ENCODE measurements at places on chromosomes 3 and 15. TPM values are rescaled to one million over a fixed set of nuclear protein-coding genes. Genes with fewer than 3 reads are reported as not detected.

DNA sequence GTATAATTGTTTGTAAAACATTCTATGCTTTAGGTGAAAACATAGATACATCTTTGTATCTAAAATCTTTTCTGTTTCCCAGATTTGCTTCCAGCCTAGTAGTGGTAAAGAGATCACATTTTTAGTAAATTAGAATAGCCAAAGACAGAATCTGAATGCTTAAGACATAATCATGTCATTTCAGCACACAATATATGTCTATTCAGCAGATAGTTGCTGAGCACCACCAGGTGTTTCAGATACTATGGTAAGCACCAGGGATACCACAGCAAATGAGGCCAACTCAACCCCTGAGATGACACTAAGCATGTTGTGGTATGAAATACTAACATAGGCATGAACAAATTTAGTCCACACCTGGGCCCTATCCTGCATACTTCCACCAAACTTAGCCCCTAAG is 195.2 kb upstream of the SOX14 start:
- DNase-seq: no peak

GRCh38 chr3:50164984-50165909 is 10.1 kb downstream of the SEMA3F start:
- peak; percentile 47 for DNase-seq

- no peak for DNase-seq
Observed at GRCh38 chr15:42848846-42849245, 71.7 kb downstream of the TTBK2 start.

DNA sequence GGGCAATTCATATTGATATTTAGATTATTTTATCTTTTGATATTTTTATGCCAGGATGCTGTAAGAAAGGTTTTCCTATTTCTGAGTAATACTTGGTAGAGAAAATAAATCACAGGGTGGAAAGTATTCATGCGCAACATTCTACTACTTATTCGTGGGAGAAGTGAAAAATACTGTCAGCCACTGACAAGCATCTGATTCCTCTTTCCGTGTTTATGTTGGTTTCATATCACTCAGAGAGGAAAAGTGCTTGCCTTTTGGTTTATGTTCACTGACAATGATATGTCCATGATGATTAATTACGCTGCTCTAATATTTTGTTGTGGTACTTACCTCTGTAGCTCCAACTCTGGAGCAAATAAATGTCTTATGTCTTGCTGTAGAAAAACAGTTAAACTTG is 429.4 kb downstream of the EDEM1 start:
- no peak for DNase-seq

DNA sequence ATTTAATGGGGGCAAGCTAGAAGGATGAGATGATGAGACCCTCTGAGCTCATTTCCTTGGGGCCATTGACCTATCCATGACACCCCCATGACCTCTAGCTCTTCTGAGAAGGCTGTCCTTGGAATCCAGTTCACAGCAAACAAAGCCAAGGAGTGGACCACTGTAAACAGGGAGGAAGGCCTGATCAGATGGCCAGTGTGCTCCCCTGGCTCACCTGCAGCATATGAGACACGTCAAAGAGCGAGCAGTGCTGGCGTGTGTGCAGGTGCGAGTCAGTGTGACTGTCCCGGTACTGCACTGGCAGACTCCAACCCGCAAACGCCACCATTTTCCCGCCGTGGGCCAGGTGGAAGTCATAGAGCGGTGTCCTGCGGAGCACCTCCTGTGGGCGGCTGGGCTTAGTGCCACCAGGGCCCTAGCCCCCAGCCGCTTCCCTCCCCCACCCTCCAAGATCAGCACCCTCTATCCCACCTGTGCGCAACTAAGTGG is 339 bp downstream of the AMT start:
- no peak for DNase-seq

DNA sequence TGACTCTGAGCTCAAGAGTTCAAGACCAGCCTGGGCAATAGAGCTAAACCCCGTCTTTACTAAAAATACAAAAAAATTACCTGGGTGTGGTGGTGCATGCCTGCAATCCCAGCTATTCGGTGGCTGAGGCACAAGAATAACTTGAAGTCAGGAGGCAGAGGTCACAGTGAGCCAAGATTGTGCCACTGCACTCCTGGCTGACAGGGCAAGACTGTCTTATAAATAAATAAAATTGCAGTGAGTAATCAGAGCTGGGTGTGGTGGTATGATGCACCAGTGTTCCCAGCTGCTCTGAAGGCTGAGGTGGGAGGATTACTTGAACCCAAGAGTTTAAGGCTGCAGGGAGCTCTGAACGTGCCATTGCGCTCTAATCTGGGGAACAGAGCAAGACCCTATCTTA is 55.9 kb upstream of the GCNT3 start:
- no peak for DNase-seq

GRCh38 chr15:66875588-66876420 is 173.8 kb downstream of the SMAD6 start:
- DNase-seq: peak; percentile 25

DNA sequence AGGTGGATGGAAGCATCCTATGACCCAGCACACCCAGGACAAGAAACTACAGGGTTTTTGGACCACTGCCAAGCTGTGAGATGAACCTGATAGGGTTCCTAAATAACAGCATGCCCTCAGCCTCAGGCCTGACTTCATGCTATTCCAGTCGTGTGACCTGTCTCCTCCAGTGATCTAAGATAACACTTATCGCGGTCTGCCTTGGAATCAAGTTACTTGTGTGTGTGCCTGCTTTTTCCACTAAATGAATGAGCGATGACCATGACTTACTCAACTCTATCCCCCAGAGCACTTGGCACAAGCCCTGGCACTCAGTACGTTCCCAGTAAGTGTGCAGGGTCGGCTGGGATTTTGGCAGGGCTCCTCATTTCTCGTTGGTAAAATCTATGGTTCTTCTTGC is 172.7 kb upstream of the TP63 start:
- no peak for DNase-seq

DNA sequence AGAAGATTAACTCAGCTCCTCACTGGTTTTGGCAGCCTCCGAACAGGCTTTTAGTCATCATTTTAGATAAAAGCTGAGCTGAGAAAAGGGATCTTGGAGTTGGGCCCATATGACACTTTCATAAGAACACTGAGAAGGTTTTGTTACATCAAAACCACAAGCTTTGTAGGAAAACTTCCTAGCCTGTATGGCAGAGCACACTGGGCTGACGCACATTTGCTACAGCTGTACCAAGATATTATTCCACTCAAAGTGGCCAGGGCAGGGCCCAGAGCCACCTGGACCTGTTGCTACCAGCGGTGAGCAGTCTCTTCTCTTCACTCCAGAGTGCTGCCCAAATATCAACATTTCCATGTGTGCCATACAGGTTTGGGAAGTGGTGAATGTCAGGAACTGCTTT is 160.5 kb upstream of the CCDC54 start:
- DNase-seq: peak; percentile 91

DNA sequence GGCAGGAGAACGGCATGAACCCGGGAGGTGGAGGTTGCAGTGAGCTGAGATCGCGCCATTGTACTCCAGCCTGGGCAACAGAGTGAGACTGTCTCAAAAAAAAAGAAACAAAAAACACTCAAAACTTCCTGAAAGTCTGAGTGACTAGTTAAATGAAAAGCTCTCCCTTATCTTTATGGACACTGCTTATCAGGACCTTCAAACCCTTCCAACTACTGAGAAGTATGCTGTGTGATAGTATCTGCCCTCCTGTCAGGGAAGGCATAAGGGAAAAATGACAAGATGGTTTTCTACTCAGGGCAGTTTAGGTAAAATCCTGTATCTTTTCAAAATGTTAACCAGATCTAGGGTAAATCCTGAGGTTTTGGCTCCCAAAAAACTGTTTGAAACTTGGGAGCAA is 21.8 kb downstream of the EMC7 start:
- DNase-seq: no peak

DNA sequence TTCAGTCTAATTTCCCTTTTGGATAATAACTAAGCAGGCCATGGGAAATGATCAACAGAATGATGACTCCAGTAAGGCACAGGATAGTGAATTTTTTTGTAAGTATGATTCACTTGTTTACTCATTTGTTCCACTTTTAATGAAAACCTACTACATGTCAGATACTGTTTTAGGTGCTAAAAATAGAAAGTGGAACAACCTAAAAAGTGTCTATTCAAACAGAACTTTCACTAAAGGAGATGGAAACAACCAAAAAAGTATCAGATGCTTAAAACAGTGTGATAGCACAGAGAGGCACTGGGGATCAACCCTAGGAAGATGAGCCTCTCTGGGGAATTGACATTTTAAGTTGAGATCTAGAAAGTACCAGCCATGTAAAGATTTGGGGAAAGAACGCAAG is 11.1 kb downstream of the RYK start:
- DNase-seq: peak; percentile 43

DNA sequence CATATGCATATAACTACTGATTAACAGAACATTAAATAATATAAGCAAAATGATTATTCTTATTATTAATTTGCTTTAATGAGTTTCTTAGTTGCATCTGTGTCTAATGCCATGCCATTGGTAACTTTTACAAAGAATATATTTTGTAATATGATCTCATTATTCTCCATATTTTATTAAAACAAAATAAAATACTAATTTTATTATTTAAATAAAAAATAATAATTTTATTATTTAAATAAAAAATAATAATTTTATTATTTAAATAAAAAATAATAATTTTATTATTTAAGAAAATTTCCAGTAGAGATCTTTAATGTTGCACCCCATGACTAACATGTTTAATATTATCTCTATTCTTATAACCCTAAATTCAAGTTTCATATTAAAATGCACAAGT is 771.1 kb downstream of the NR2F2 start:
- no peak for DNase-seq

GRCh38 chr15:57462381-57462780 is 86.1 kb downstream of the CGNL1 start:
- DNase-seq: peak; percentile 4

DNA sequence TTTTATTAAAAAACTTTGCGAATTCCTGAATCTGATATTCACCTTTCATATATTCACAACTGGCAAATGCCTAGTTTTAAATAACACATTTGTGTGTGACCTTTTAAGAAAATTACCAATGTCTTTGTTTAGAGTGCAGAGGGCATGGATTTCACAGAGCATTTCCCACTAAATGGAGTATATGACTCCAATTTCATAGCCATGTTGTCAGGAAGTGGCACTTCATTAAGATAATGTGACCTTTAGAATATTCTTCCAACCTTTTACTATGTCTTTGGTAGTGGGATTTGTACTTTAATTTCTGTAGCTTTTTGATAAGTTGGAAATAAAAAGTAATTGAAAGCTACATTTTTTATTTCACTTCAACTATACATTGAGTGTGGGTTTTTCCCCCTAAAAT is 188.7 kb downstream of the NAALADL2 start:
- no peak for DNase-seq

- DNase-seq: peak; percentile 27
Observed at GRCh38 chr3:53773021-53773436, 73.2 kb downstream of the CHDH start.

DNA sequence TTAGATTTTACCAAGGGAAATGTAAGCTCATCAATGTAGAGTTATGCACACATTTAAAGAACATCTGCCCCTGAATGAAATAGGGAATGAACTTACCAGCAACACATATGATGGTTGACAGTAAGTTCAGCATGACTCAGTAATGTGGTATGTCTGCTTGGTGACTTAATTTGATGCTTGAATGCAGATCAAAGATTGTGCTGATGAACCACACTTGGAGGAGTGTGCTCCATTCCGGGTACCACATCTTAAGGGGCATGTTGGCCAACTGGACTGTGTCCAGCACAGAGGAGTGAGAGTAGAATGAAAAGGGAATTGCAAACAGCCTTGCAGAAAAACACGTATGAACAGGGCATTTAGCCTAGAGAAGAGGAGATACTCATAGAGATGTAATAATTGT is 171.0 kb upstream of the RARB start:
- DNase-seq: no peak

DNA sequence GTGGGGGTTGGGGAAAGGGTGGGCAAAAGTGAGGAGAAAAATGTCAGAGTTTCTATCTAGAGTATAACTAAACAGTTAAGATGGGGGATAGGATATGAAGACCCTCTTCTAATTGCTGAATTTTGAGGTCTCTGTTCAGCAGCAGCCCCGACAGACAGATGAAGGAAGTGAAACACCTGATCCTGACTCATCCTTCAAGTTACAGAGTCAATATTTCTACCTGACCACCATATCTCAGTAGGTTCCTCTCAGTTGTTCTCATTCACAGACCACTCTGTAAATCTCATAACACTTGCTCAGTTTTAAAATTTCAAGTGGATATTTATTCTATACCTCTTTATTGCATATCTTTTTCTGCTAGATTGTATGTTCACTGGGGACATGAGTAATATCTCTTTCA is 69.5 kb downstream of the CCDC54 start:
- DNase-seq: no peak

DNA sequence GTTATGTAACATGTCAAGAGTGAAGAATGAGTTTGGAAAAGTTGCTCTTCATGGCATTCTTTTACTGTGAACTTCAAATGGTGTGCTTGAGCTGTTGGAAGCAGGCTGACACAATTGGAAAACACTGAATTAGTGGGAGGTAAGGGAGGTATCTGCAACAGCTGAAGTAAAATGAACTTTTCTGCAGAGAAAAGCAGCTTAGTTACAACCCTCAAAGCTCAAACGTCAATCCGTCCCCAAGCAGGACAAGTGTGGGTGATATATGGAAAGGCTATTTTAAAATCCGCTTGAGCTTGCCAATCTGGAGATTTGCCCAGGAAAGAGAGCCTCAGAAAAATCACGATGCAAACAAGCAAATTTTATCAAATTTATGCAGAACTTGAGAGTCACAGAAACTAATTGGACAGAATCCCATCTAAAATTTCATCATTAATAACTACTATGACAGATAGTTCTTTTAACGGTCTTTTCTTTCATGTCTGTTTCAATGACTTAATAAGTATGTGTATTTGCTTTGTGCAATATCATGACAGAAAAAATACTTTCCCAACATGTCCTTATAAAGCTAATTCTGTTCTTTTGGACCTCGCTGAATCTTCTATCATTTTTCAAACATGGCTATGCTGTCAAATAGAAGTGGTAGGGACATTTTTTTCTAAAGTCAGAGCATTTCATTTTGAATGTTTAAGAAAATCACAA is 266.6 kb upstream of the SLITRK3 start:
- DNase-seq: no peak

- no peak for DNase-seq
Observed at GRCh38 chr15:28919679-28920655, 34.2 kb downstream of the APBA2 start.

- DNase-seq: no peak
Observed at GRCh38 chr15:39453620-39454019, 127.3 kb upstream of the THBS1 start.

- no peak for DNase-seq
Observed at GRCh38 chr15:22813844-22814243, 24.6 kb upstream of the NIPA2 start.

GRCh38 chr15:49492830-49493229 is 69.8 kb downstream of the FGF7 start:
- peak; percentile 90 for DNase-seq

The SUSD5 gene
- 2.9 TPM for total RNA-seq

The TBC1D2B gene
- total RNA-seq: 17.8 TPM

The RASA2 gene
- total RNA-seq: 22.5 TPM

The AMOTL2 gene
- 162 TPM for total RNA-seq

The IL5RA gene
- not detected for total RNA-seq

The SLC4A7 gene
- 86.7 TPM for total RNA-seq

The SLC51A gene
- total RNA-seq: not detected

The FOXL2 gene
- total RNA-seq: not detected

The LSAMP gene
- total RNA-seq: 8.1 TPM

The PLCL2 gene
- 3.8 TPM for total RNA-seq

The GRK7 gene
- not detected for total RNA-seq

The PYGO1 gene
- 10.0 TPM for total RNA-seq

The GPR160 gene
- total RNA-seq: 0.28 TPM

The VEPH1 gene
- 130 TPM for total RNA-seq
